Osteoblast (primary cell): ENCODE measurements at places on chromosomes 7 and 10. TPM values are rescaled to one million over a fixed set of nuclear protein-coding genes. Genes with fewer than 3 reads are reported as not detected.

The SEC24C gene
- total RNA-seq: 28.3 and 28.6 TPM in 2 replicates

GRCh38 chr10:64038107-64038506 is 516.9 kb downstream of the REEP3 start:
- DNase-seq: no peak

GRCh38 chr10:52250510-52250909 is 63.6 kb upstream of the DKK1 start:
- no peak for DNase-seq

DNA sequence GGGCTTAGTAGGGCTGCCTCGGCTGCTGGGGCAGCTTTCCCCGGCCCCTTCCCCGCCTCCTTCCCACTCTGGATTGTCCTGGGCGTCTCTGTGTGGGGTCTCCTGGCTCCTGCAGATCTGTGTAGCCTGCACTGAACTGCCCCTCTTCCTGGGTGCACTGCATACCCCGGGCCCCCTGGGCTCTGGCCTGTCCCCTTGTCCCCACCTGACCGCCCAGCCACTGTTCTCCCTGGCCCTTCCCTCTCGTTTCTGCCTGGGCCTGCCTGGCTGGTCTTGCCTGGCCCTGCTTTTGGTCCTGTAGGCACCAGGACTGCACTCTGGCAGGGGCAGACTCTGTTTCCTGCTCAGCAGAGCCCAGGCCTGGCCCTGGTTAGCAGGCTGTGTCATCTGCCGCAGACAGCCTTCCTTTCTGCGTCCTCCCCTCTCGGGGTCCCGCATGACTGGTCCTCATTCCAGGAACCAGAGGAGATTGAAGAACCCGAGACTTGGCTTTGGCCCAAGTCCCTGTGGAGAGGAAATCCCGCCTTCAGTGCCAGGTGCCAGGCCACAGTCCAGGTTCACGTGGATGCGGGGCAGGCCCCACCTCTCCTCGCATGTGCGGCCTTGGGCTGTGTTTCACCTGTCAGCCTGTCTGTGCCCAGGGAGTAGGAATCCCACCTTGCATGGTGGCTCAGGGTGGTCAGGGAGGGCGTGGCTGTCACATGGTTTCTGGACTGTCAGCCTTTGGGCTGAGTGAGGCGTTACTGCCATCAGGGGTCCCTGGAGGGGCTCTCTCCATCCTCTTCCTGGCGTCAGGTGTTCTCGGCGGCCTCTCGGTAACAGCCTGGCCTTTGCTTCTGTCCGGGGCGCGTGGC is 9.2 kb downstream of the INPP5A start:
- peak; percentile 81 for DNase-seq

DNA sequence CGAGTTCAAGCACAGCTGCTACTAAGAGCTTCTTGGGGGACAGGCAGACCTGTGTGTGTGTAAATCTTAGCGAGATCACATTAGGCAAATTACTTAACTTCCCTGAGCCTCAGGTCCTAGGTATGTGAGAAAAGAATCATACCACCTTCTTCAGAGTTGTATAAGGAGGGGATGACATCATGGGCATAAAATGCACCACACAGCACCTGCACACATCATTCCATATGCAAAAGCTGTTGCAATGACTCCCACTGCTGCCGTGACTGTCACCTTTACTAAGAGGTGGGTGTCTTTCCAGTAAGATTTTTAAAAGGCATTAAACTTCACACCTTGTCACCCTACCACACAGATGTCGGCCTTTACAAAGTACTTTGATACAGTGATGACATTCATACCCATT is 146.0 kb downstream of the FANK1 start:
- DNase-seq: no peak

DNA sequence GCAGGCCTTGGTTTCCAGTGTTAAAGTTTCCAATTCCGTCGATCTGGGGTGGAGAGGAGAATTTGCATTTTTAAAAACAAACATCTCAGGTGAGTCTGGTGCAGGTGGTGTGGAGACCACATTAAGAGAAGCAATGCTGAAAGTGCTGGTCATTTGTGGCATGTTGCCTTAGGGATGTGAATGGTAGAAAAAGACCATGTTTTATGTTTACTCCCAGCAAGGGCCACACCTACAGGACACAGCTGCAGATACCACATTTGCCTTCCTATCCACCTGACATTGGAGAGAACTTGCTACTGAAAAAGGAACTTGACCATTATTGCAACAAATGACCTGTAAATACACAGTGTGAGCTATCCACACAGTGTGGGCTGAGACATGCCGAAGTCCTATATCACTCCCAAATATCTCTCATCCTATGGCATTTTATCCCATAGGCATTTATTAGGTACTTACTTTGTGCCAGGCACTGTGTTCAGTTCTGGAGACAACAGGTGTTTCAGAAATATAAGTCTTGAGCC is 183.1 kb downstream of the NRP1 start:
- DNase-seq: no peak

- peak; percentile 88 for DNase-seq
These were observed 99.4 kb downstream of the CTBP2 start for GRCh38 chr10:125060826-125061556.
